ENCODE measurements at places on chromosomes 12 and 14. TPM values are rescaled to one million over a fixed set of nuclear protein-coding genes. Genes with fewer than 3 reads are reported as not detected.

DTX1 gene
- total RNA-seq: 17.4 TPM

DCN gene
- not detected for total RNA-seq

OTUB2 gene
- 11.0 TPM for total RNA-seq

STON2 gene
- 1.5 TPM for total RNA-seq

KDM5A gene
- 82.1 TPM for total RNA-seq

RASSF8 gene
- 0.56 TPM for total RNA-seq

GPR84 gene
- 2.2 TPM for total RNA-seq

KRT7 gene
- 12.5 TPM for total RNA-seq

HOXC9 gene
- not detected for total RNA-seq

NRXN3 gene
- total RNA-seq: not detected

GALNT9 gene
- not detected for total RNA-seq

PTHLH gene
- total RNA-seq: not detected

SSPN gene
- total RNA-seq: not detected

FAM222A gene
- 0.11 TPM for total RNA-seq

RBMS2 gene
- 2.3 TPM for total RNA-seq

CIROP gene
- total RNA-seq: not detected

LRP1 gene
- 2.4 TPM for total RNA-seq

KRT77 gene
- total RNA-seq: not detected

IQSEC3 gene
- 0.05 TPM for total RNA-seq

SLC25A21 gene
- total RNA-seq: not detected

TTC9 gene
- total RNA-seq: 4.7 TPM

KRT83 gene
- total RNA-seq: not detected

LRFN5 gene
- not detected for total RNA-seq

CALCOCO1 gene
- total RNA-seq: 118 TPM

SLC5A8 gene
- not detected for total RNA-seq

SIX1 gene
- total RNA-seq: not detected

MANSC1 gene
- total RNA-seq: 0.63 TPM

PPP1R1A gene
- not detected for total RNA-seq

SDR9C7 gene
- total RNA-seq: not detected

TAS2R10 gene
- 0.69 TPM for total RNA-seq

KRT5 gene
- not detected for total RNA-seq

CMA1 gene
- not detected for total RNA-seq

KRT73 gene
- not detected for total RNA-seq

LRRIQ1 gene
- total RNA-seq: not detected

OASL gene
- total RNA-seq: 4.0 TPM

WIF1 gene
- total RNA-seq: not detected

SLC6A15 gene
- 0.69 TPM for total RNA-seq

PLEKHG3 gene
- total RNA-seq: 19.2 TPM

PXMP2 gene
- 7.1 TPM for total RNA-seq

GNG2 gene
- 99.1 TPM for total RNA-seq

CYP27B1 gene
- total RNA-seq: 14.4 TPM

TUBA1C gene
- total RNA-seq: 363 TPM

ART4 gene
- total RNA-seq: not detected

KLHL33 gene
- 0.11 TPM for total RNA-seq

ACVR1B gene
- 6.8 TPM for total RNA-seq

TAS2R7 gene
- not detected for total RNA-seq

L2HGDH gene
- 14.1 TPM for total RNA-seq

ADSS1 gene
- 0.91 TPM for total RNA-seq

All from activated T-helper 17 cell treated with anti-CD3 and anti-CD28 coated beads, Interleukin-2, amount 50 U/mL, for 72 hours (primary cell).